DMS79 (cell line): ENCODE measurements at places on chromosomes 3 and 15.

- DNase-seq = no peak
Observed at GRCh38 chr15:45544266-45545023, 21.9 kb upstream of the SLC30A4 start.

- no peak for DNase-seq
Observed at GRCh38 chr3:37997791-37998370, 7.3 kb downstream of the VILL start.

- DNase-seq = no peak
Observed at GRCh38 chr15:92195241-92195640, 198.4 kb upstream of the ST8SIA2 start.

DNA sequence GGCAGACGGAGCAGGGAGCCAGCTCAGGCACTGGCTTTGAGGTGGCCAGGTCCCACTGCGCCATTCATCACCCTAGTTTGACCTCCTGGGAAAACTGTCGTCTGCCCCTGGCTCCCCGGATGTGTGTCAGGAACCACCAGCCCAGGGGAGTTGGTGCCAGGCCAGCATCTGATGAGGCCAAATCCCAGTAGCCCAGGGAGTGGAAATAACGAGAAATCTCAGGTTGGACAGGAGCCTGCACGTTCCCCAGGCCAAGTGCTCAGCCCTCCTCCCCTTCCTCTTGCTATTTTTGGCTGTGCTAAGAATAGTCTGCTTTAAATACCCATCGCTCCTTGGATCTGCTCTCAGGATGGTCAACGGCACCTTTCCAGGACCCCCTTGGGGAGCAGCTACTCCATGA is 93.1 kb upstream of the RPL32 start:
- no peak for DNase-seq

GRCh38 chr3:177603148-177603603 is 405.9 kb upstream of the TBL1XR1 start:
- no peak for DNase-seq

DNA sequence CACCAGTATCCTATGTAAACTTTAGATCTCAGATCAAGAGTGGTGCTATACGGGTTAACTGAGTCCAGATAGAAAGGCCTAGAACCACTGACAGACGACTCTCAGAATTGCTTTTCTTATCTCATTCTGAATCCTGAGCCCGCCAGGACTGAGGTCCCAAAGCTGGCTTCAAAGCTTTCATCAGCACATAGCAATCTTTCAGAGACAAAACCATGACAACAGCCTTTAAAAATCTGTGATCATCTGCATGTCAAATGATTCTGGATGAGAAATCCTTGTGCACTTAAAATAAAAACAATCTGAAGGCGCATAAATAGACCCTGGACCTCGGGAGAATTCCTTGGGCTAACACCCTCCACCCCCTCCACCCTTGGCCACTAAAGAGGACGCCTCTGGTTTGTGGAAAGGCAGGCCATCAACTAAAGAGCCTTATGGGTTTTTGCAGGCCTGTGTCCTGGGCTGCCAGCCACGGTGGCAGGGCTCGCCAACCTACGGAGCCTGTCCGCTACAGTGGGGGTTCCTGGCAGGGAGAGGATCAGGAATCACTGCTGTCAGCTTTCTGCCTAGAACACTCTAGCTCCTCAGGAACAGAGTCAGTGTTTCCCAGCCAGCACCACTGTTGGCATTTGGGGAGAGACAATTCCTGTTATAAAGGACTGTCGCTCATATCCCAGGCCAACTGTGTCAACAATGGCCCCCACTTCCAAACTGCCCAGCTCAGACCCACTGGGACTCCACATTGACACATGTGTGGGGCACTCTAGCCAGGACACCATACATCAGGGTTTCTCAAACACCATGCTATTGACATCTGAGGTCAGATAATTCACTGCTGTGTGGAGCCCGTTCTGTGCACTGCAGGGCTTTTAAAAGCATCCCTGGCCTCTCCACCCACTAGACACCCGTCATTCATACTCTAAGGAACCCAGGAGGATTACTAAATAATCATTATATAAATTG is 20.2 kb downstream of the TLE3 start:
- no peak for DNase-seq

GRCh38 chr3:69052472-69052898 is 352 bp upstream of the TMF1 start:
- no peak for DNase-seq

DNA sequence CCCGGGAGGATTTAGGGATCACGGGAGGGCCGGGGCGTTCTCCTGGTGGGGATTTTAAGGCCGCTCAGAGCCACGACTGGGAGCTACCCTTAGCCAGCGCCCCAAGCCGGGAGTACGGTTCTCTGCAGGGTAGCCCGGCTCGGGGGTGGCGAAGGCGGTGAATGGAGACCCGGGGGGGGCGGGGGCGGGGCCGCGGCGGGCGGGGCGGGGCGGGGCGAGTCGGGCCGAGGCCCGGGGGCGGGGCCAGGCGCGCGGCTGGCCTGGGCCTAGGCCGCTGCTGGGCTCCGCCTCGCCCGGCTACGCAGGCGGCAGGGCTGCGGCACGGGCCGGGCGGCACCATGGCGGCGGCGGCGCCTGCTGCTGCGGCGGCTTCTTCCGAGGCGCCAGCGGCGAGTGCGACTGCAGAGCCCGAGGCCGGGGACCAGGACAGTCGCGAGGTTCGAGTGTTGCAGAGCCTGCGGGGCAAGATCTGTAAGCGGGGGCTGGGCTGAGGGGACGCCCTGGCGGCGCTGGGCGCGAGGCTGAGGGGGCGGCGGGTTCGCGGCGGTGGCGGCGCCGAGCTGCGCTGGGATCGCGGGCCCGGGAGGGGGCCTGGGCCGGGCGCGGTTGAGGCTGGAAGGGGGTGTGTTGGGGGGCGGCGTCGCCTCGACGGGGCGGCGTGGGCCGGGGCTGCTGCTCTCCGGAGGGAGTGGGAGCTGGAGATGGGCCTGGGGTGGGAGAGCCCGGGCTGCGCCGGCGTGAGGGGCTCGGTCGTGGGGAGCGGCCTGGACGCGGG is at the start of gene RASA2:
Gene RASA2 (plus strand): TSS at position 282 of the 775 bp plus-strand sequence. CDS start 57 bp downstream, at position 339.
- peak; percentile 54 for DNase-seq

DNA sequence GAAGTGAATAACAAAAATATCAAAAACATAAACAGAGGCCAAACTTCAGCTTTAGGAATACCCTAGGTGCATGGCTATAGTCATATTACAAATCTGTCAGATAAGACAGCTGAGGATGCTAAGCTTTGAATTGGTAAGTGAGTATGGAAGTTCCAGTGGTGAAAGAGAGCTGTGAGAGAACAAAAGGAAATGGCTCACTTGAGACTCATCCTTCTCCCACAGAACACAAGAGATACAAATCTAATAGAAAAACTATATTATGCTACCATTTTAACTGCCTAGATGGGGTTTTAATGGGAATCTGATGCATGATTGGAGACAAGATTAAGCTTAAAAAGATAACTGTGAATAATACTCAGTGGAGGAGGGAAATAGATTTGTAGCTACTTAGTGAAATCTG is 21.5 kb upstream of the PEX5L start:
- no peak for DNase-seq

DNA sequence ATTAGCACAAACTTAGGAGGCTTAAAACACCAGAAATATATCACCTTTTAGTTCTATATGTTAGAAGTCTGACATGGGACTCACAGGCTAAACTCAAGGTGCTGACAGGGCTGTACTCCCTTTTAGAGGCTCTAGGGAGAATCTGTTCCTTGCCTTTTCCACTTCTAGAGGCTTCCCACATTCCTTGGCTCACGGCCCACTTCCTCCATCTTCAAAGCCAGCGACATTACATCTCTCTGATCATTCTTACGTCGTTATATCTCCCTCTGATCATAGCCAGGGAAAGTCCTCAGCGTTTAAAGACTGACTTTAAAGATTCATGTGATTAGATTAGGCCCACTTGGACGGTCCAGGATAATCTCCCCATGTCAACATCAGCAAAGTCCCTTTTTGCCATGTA is 166.3 kb downstream of the GREM1 start:
- DNase-seq = no peak

DNA sequence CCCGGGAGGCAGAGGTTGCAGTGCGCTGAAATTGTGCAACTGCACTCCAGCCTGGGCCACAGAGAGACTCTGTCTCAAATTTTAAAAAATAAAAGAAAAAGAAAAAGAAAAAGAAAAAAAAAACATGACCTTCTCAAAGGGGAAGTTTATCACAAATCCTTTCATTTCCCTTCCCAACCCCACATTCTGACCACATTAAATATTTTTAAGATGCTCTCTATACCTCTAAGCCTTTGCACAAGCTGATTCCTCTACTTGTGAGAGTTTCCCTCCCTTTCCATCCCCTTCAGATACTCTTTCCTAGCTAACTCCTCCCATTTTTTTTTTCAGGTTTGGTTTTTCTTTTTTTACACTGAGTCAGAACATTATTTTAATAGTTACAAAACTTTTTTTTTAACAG is 4.0 kb downstream of the HIGD1A start:
- DNase-seq = no peak

DNA sequence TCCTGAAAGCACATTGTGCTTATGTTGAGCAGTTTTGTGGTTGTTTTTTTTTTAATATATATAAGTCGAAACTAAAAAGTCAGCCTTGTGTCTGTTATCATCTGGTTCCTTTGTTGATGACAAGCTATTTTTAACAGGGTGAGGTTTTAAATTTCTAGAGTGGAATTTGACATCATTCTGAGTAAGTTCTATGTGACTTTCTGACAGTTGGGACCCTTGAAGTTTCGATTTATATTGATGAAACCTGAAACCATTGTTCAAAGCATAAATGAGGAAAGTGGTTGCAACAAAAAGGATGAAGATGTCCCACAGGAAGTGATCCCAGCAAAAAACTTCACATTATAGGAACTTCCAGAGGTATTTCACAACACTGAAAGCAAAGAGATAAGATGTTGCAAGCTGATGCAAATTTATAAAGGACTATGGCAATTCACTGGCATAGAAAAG is 94.0 kb downstream of the CYP19A1 start:
- no peak for DNase-seq

DNA sequence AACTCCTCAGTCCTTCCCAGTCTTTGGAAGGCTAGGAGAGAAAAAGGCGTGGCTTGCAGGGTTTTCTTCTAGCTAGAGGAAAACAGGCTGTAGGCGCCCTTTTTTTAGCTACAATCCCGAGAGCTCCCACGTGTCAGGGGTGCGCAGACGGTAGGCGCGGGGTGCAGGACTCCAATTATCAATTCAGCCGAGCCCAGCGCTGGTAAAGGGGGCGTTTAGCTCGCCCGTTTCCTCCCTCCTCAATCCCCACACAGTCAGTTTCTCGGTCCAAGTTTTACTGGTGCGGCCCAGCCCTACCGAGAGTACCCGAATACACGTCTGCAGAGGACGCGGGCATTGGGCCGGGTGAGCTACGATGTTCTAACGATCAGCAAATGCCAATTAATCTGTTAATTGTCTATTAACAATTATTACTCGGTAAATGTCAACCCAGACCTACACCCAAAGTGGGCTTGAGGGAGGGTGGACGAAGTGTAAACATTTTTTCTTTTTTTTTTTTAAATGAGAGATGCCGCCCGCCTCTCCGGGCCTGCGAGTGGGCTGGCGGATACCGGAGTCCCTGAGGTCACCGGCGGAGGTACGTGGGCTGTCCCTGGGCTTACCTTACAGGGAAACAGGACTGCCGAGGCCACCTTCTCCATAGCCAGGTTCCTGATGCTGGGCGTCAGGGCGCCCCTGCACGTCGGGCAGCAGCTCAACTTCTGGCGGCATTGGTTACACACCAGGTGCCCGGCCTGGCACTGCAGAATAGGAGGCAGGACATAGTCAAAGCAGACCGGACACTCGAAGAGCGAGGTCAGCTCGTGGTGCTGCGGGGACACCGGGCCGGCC is 923 bp downstream of the SIAH2 start:
- DNase-seq = no peak

- no peak for DNase-seq
Observed at GRCh38 chr3:44803298-44803697, 41.7 kb downstream of the KIF15 start.
